ENCODE measurements at places on chromosomes 7 and 10.

GRCh38 chr10:69474742-69475432 lies 23.6 kb downstream of the TSPAN15 start:
- DNase-seq: no peak

DNA sequence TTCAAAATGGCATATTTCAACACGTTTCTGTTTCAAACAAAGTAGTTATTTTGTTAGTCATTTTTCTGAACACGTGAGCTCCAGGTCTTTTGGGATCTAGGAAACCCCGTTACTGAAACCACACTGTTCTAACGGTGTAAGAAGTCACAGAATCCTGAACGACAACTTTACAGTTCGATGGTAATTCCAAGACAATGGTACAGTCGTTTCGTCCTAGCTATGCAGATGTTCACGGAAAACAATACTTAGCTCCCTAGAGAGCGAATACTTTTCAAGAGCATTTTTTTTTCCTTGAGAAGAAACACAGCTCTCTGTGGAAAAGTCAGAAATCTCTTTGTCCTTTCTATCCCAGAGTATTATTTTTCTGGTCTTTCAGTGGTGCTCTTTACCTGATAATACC lies 254.1 kb downstream of the ADARB2 start:
- DNase-seq: no peak

GRCh38 chr10:11168423-11169090 lies 150.9 kb downstream of the CELF2 start:
- no peak for DNase-seq

DNA sequence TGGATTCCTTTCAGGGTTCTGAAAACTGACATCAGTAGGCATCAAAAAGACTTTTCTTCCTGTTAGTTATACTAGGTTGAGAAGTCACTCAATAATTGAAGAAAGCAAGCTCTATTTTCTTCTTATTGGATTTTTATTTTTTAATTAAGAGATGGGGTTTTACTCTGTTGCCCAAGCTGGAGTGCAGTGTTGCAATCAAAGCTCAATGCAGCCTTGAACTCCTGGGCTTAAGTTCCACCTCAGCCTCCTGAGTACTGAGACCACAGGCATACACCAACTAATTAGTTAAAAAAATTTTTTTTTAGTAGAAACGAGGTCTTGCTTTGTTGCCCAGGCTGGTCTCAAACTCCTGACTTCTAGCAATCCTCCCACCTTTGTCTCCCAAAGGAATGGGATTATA lies 28.0 kb downstream of the PIP4K2A start:
- no peak for DNase-seq

GRCh38 chr10:96984541-96985131 lies 152.5 kb downstream of the LCOR start:
- DNase-seq: no peak

DNA sequence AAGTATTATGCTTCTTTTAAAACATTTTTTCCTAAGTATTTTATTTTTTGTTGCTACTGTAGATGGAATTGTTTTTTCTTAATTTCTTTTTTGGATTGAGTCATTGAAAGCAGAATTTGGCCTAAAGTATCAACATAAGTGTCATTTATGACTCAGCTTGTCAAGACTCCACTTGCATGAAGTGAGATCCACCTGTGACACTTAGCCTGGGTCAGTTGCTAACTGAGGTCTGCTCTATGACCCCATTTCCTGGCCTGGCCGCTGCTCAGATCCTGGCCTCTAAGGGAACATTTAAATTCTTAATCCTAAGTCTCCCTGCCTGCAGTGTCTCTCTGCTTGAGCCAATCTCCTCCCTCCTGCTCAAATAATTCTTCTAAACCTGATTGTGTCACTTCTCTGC lies 35.5 kb downstream of the TMEM270 start:
- DNase-seq: no peak

Data from NCI-H1417 (cell line).